ENCODE measurements at places on chromosomes 12 and 14. TPM values are rescaled to one million over a fixed set of nuclear protein-coding genes. Genes with fewer than 3 reads are reported as not detected.

Gene MYRFL
- not detected for total RNA-seq

Gene GLIPR1
- total RNA-seq = 1.1 TPM

Gene TGM1
- 0.32 TPM for total RNA-seq

Gene PLA2G1B
- total RNA-seq = not detected

Gene PNP
- total RNA-seq = 116 TPM

Gene CELA1
- total RNA-seq = not detected

Gene LRRK2
- total RNA-seq = 1.2 TPM

Gene LTBP2
- total RNA-seq = 133 TPM

Gene RHOJ
- 312 TPM for total RNA-seq

Gene CABP1
- 0.16 TPM for total RNA-seq

Gene SERPINA10
- not detected for total RNA-seq

Gene ZNF410
- 49.2 TPM for total RNA-seq

Gene TTC9
- 0.06 TPM for total RNA-seq

Gene KIF26A
- 18.6 TPM for total RNA-seq

Gene TEX52
- total RNA-seq = not detected

Gene ENDOU
- 0.13 TPM for total RNA-seq

Gene TAS2R43
- total RNA-seq = not detected

Gene ASIC1
- 0.13 TPM for total RNA-seq

Gene JAG2
- 197 TPM for total RNA-seq

Gene CINP
- 33.5 TPM for total RNA-seq

Gene STXBP6
- 0.16 TPM for total RNA-seq

Gene SLC17A8
- not detected for total RNA-seq

Gene IKBIP
- 35.4 TPM for total RNA-seq

Gene AKAP6
- 0.13 TPM for total RNA-seq

Gene KRT81
- total RNA-seq = not detected

Gene MUCL1
- not detected for total RNA-seq

Gene MRPL51
- 107 TPM for total RNA-seq

Gene PLEKHH1
- total RNA-seq = 0.16 TPM

Gene CRIP2
- 200 TPM for total RNA-seq

Gene OR4K15
- total RNA-seq = not detected

Gene PZP
- 1.1 TPM for total RNA-seq

Gene KRT83
- not detected for total RNA-seq

Gene ADCY6
- 66.6 TPM for total RNA-seq

Gene KRT6C
- total RNA-seq = not detected

Gene UNC119B
- 18.6 TPM for total RNA-seq

Gene SOX5
- total RNA-seq = 0.25 TPM

Gene TESPA1
- total RNA-seq = not detected

Gene GAS2L3
- total RNA-seq = 25.3 TPM

Gene SRP54
- 88.8 TPM for total RNA-seq

Gene PRIMA1
- total RNA-seq = not detected

Gene APOF
- total RNA-seq = not detected

Gene GALC
- total RNA-seq = 17.1 TPM

Gene POLE2
- total RNA-seq = 11.5 TPM

Gene MMP19
- 1.4 TPM for total RNA-seq

Gene C14orf39
- total RNA-seq = not detected
